ENCODE measurements at places on chromosomes 16 and 17.

GRCh38 chr16:11909653-11910545, 5.9 kb downstream of the GSPT1 start:
- DNase-seq = no peak

DNA sequence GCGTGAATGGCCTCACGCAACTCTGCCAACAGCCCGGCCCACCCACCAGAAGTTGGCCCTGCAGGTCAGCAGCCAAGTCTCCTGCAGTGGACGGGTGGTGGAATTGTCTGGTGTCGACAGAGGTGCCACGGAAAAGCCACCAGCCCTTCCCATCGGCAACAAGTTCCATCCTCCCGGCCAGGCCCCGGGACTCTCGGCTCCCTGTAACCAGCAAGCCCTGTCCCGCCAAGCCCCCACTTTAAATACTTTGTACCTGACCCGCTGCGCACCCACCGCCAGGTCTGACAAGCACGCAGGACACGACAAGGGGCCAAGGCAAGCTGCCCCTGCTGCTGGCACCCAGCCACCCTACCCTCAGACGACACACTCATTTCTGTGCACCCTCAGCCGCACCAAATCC, 100.8 kb downstream of the RBFOX3 start:
- no peak for DNase-seq

- no peak for DNase-seq
These were observed 91.6 kb upstream of the DNAH9 start for GRCh38 chr17:11506635-11507034.

GRCh38 chr16:12186774-12187335, 210.3 kb downstream of the SNX29 start:
- DNase-seq = no peak

GRCh38 chr16:80993307-80993706, 13.4 kb downstream of the CMC2 start:
- DNase-seq = no peak

DNA sequence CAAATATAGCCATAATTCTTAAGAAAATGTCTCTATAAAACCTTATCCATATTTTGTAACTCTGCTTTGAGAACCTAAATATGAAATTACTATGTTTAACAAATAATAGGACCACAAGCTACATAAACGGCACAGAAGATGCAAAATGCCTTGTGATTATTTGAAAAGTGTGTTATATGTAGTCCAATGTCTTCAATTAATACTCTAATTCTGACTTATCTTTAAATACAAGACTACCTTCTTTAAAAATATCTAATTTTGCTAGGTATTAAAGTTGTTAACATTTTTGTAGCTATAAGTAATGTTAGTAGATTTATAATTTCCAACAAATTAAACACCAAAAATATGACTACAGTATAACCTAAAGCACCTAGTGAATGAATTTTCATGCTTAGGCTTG, 17.0 kb downstream of the PSMD12 start:
- no peak for DNase-seq

DNA sequence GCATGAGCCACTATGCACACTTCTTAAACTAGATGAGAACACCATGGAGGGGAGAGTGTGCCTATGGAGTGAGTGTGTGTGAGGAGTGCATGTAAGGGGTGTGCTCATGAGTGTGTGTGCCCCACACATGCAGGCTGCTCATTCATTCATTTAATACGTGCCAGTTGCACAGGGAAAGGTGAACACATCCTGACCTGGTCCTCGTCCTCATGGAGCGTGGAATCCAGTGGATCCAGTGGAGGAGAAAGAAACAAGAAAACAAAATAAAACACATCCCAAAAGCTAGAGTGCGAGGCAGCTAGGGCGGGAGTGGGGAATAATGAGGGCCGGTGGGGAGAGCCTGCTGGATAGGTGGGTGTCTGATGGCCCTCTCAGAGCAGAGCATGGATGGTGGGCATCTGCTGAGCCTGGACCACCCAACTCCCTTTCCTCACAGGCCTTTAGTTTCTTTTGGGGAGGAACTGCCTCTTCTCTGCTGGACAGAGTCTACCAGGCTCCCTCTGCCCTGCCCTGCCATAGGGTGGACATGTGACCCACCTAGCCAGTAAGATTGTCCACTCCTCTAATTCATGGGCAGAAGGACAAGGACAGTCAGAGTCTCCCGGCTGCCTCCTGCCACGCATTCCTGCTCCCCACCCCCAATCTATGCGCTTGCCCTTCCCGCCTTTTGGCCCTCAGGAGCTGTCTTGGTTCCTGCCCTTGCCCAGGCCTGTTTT, 204.3 kb downstream of the RAB11FIP4 start:
- DNase-seq = no peak

GRCh38 chr16:592518-593306, 2.8 kb downstream of the RAB40C start:
- DNase-seq = no peak

DNA sequence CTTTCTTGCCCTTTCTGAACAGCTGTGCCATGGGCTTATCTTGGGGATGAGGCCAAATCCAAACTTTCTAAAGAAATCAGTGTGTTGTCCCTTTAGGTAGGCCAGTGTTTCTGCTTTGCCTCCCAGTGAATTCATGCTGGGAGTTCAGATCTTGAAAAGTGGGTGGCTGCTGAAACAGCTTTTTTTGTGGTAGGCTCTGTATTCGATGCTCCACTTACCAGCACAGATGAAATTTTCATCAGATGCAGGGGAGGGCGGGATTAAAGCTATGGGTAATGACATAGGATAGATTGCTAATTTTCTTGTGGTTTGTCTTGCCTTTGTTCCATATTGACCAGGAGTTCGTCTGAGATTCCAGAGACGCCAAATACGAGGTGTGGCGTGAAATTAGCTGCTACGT, 2.8 kb downstream of the SOCS7 start:
- peak; percentile 30 for DNase-seq

- DNase-seq = no peak
These were observed 268.1 kb upstream of the TBX2 start for GRCh38 chr17:61131585-61131984.

GRCh38 chr17:21376759-21377690, 868 bp downstream of the KCNJ12 start:
- peak; percentile 66 for DNase-seq

DNA sequence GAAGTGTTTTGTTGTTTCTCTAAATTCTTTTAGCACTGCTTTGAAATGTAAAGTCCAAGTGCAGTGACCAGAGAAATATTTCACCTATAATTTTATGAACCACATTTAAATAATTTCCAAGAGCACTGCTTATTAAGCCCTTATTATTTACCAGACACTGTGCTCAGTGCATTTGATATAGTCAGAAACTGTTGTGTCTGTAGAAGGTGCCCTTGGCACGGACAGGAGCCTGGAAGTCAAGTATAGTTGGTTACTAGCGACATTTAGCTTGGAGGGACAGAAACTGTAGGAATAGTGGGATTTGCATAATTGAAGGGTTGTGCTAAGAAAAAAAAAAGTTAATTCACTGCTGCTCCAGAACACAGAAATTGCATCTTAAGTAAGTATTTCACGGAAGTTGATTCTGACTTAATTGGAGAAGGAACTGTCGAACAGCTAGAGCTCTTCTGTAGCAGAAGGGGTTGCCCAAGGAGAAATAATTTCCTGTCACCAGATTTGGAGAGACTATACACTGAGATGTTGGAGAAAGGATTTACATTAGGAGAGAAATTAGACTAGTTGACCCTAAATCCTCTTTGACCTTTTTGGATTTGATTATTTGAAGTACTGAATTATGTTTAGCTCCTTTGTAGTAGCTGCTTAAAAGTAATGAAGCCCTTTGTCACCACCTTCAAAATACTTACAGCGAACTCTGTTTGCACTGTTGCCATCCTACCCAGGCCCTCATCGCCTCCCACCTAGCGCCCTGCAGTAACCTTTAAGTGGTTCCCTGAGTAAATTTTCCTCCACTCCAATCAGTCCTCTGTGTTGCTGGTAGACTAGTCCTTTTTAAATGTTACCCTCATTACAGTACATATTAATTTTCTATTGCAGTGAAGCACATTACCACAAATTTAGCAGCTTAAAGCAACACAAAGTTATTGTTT, 25.6 kb downstream of the COX10 start:
- no peak for DNase-seq

DNA sequence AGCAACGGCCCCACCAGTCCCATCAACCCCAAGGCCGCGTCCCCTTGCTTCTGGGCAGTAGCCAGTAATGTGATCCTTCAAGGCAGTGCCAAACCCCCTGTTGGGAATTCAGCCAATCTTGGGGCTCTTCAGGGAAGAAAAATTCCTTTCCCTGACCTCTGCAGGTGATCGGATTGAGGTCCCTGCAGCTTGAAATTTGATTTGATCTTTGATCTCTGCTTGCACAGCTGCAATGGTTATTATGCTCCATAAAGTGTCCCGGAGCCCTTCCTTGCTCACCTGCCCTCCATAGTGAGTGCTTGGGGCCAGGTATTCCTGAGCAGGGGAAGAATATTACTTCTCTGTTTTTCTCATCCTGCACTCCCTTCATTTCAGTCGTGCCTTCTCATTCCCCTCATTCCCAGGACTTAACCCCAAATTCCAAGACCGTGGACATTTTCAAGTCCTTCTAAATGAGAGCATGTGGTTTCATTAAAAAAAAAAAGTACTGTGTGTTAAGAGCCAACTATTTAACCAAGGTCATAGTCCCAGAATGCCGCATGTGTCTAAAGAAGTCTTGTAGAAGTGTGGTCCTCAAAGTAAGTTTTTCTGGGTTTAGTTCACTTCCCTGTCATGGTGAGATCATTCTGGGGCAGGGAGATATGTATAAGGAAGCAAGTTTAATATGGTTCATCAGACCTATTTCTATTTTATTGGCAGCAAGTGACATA, 56.3 kb downstream of the SOX9 start:
- DNase-seq = no peak
